ENCODE measurements at places on chromosomes 7 and 10.

DNA sequence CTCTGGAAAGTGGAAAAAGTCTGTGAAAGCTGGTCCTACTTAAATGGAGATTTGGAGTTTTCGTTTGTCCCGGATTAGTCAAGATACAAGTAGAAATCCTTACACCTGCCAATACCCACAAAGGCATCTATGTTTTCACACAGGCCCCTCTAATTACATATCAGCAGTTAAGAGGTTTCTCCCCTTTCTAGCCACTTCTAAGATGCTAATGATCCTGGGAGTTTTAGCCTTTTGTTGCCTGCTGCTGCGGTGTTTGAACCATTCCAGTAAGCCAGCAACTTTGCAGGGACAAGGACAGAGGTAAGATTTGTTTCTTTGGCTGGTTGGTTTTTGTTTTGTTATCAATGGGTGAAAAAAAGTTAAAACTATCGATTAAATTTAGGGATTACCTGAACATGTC lies 5.8 kb upstream of the C1QL3 start:
- no peak for DNase-seq

GRCh38 chr7:158923928-158924511 lies 67.7 kb downstream of the DYNC2I1 start:
- DNase-seq, result no peak

GRCh38 chr10:131167036-131167860 lies 144.3 kb downstream of the TCERG1L start:
- no peak for DNase-seq

- DNase-seq, result no peak
Measured at GRCh38 chr7:79877874-79878465, 256.7 kb upstream of the GNAI1 start.

- DNase-seq, result no peak
Measured at GRCh38 chr10:87642486-87642885, 17.2 kb upstream of the PAPSS2 start.

DNA sequence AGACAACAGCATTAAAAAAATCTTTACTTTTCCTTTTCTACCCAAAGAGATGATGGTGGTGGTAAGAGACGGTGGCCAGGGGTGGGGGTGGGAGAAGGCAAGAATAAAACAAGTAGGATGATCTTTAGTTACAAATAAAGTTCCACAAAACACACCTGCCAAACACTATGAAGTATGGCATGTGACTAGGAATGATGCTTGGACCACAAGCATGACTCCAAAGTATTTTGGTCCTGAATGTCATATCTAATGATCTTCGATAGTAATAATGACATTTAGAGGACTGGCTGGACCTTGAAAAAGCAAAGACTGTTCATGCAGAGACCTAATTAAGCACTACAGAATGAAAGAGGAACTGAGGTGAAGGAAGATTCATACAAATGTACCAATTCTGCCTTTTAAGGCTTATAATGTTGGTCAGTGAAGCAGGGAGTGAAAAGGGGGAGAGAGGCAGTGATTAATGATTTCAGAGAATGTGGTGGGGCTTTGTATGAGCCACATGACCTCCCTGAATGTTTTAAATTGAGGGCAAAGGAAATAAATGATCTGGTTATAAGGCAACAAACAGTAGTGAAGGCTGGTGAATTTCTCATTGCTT lies 29.6 kb upstream of the DKK1 start:
- DNase-seq, result no peak

DNA sequence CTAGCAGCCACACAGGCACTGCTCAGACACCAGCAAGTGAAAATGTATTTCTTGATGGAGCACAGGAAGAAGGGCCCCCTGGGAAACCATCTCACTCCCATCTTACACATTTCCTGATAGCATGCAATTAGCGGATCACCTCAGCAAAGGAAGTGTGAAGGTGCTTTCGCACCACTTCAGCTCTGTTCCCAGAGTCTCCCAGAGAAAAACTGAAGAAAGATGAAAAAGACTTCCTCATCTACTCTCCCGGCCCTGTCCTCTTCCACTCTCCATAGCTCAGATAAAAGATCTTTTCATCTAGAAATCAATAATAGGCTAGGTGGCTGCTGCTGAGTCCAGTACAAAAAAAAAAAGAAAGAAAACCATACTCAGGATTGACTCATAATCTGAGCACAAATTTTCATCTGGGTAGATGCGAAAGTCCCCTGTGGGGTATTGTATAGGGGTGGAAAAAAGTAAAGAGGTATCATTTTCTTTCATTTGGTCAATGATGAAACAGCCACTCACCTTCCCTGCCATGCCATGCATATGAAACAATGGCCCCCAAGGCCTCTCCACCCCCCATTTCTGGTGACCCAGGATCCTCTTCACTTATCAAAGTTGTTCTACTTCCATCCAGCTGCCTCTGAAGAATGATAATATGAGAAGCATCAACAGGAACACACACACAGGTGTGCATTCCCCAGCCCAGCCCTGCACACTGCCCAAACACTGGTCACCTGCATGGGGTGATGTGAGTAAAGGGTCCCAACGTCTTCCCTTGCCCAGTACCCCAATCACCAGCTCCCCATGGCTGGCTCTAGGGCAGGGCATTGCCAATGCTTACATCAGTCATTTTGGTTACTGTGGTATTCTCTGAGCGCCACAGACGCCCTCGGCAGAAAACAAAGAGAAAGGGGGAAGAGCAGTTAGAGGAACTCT lies 48.8 kb upstream of the DGKI start:
- no peak for DNase-seq

DNA sequence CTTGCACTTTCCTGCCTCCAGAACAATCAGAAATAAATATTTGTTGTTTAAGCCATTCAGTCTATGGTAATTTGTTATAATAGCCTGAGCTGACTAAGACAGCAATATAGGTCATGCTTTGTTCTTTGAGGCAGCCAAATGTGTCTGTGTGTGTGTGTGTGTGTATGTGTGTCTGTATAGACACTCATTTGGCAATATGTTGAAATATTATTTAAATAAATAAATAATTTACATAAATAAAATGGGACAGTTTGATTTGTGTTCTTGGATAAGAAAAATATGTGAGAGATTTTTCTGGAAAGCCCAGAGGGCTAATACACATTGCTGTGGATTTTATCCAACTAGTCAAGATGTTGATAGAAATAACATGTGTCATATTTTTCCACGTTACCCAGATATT lies 140.2 kb downstream of the PTN start:
- no peak for DNase-seq

DNA sequence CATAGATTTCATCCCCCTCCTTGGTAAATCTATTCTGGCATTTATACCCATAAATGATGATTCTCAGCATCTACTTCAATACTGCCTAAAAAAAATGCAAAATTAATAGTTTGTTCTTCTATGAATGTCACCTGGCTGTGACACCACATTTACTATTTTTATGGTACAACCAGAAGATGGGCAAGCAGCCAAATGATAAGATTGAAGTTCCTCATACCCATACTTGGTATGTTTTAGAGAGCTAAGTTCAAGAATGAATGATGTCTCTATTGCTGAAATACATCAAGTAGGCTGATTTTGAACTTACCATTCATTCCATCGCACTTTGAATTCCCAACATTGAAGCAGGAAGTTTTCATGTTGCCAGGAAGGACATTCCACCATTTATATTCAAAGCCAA lies 134.2 kb downstream of the ELAPOR2 start:
- no peak for DNase-seq

GRCh38 chr7:742791-743190 lies 15.7 kb upstream of the PRKAR1B start:
- DNase-seq, result no peak

DNA sequence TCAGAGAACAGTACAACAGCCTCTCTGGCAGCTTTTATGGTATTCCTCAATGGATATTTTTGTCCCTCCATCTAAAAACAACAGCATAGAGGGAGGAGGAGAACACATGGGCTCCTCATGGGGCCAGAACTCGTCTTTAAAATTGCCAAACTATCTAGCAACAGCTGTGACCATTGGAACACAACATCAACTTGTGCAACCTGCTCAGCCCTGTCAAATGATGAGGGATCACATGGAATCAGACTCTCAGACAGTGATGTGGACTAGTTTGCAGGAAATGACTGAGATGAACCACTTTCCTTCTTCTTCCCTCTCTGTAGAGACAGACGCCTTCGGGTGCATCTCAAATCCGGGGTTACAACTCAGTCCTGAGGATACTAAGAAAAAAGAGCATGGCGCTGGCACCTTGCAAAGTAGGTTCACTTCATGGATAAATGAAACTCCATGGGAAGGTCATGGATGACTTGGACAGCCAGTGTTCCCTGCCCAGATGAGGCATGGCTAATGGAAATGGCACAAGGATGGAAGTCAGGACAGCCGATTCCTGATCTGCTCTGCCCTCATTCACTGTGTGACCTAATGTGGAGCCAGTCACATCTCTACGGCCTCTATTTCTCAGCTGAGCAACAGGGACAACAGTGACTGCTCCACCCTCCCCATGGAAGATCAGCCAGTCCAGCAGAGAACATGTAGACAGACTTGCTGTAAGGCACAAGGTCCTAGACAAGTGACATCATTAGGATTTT lies 24.6 kb upstream of the DGKI start:
- no peak for DNase-seq

GRCh38 chr7:18877874-18878273 lies 239.6 kb downstream of the TWIST1 start:
- no peak for DNase-seq

- DNase-seq, result no peak
Measured at GRCh38 chr10:16016688-16017087, 156.4 kb upstream of the MINDY3 start.

DNA sequence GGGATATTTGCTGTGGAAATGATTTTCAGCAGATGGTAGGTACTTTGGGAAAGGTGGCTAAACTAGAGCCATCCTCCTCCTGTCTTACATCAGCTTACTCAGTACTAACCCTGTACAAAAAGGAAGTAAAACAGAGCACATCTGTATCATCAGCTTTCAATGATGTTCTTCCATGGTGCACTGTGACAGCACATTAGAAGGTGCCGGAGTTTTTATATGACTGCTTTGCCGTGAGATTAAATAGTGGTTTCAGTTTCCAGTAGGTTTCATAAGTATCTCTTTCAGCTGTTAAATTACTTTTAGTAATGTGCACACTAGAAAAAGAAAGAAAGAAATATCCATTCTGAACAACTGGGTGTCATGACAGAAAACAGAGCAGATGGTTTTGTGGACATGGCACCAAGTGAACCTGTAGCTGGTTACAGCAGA lies 86.5 kb downstream of the ARID5B start:
- DNase-seq, result no peak

DNA sequence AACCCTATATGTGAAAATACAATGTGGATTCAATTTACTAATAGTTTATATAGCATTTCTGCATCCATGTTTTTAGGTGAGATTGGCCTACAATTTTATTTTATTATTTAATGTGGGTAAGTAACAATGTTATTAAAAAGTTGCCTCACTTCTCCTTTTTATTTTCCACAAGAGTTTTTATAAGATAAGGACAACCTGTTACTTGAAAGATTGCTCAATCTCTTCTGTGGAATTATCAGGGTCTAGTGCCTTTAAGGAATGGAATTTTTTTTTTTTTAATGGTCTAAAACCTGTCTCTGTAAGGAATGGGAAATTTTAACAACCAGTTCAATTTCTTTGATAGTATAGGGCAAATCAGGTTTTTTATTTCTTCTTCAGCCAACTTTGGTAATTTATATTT lies 53.9 kb upstream of the RAB18 start:
- no peak for DNase-seq

- DNase-seq, result no peak
Measured at GRCh38 chr10:63129888-63130287, 3.2 kb upstream of the NRBF2 start.

DNA sequence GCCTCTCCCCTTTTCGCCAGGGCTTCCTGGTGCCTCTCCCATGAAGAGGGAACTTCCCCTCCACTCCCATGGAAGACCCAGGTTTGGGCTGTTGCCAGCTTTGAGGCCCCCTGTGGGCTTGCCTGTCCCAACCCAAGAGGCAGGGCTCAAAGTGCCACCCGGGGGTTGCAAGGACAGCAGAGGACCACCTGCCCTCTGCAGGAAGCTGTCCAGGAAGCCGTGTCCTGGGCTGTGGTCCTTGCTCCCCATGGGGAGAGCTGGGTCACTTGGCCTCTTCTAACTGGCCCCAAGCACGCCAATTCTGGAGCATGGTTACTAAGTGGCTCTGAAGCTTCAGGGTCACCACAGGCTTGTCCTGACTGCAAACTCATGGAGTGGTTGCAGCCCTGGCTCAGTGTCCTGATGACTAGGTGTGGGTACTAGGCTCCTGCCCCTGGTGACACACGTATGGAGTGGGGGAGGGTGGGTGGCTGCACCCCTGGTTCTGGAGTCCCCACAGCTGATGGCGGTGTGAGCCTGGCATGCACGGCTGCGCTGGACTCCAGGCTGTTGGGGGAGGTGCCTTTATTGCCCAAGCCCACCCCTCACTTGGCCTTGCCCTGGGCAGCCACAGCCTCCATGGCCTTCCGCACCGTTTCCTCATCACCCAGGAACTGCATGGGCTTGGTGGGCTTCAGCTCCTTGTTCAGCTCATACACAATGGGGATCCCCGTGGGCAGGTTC lies 3.0 kb downstream of the PGAM2 start:
- no peak for DNase-seq

DNA sequence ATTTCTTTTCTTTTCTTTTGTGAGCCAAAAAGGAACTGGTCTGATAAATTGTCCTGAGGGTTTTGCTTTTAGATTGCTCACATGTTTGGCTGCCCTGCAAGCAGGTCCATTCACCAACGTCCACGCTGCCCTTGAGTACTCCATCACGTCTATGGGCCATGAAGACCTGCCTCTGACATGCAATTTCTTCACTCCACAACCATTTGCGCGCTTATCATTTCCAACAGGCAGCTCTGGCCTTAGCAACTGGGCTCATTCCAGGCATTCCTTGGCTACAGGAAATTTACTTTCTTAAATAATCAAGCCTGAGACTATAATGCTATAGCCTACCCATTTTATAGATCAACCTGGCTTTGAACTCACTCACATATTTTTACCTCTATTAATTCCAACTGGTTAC lies 408.3 kb upstream of the C7orf33 start:
- DNase-seq, result no peak

GRCh38 chr10:34190580-34190979 lies 624.5 kb downstream of the PARD3 start:
- no peak for DNase-seq

GRCh38 chr10:86104611-86105145 lies 261.9 kb downstream of the GRID1 start:
- no peak for DNase-seq

DNA sequence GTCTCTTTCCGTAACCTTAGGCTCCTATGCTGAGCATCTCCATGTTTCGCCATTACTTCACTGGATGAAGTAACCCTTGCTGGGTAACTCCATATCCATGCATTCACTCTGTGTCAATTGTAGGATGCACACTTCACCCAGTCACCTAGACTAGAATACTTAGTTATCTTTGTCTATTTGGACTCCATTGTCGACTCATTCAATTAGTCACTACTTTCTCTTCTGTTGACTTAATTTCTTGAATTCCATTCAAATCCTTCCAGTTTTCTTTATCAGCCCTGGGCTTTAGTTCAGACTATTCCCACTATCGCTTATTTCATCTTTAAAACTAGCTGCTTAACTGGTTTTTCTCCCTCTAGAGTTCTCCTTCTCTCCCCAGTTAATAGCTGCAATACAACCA lies 111.3 kb upstream of the TNS3 start:
- no peak for DNase-seq

Data from Right ventricle myocardium superior (tissue), 1 donor.